Calu3 (cell line): ENCODE measurements at places on chromosomes 1 and 21.
A peak's percentile ranks its signal among the peaks of the same experiment; 100 is the strongest.

DNA sequence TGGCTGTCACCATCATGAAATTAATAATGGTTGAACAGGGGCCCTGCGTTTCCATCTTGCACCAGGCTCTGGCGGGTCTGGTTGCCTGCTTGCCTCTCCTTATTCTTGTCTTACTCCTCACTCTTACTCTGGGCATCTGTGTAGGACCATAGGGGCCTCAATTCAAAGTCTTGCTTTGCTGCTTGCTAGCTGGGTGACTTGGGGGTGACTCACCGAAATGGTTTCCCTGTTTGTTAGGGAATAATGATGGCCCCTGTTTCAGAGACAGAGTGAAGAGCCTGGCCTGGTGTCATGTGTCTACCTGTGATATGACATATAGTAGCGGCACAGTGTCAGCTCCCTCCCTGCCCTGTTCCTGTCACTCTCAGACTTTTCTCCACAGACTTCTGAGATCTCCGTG is 24.6 kb downstream of the KCNC4 start:
- DNase-seq = no peak

- no peak for DNase-seq
Measured at GRCh38 chr21:15227919-15228318, 163.1 kb upstream of the NRIP1 start.

- DNase-seq = no peak
Measured at GRCh38 chr1:8629241-8630091, 188.0 kb downstream of the RERE start.

DNA sequence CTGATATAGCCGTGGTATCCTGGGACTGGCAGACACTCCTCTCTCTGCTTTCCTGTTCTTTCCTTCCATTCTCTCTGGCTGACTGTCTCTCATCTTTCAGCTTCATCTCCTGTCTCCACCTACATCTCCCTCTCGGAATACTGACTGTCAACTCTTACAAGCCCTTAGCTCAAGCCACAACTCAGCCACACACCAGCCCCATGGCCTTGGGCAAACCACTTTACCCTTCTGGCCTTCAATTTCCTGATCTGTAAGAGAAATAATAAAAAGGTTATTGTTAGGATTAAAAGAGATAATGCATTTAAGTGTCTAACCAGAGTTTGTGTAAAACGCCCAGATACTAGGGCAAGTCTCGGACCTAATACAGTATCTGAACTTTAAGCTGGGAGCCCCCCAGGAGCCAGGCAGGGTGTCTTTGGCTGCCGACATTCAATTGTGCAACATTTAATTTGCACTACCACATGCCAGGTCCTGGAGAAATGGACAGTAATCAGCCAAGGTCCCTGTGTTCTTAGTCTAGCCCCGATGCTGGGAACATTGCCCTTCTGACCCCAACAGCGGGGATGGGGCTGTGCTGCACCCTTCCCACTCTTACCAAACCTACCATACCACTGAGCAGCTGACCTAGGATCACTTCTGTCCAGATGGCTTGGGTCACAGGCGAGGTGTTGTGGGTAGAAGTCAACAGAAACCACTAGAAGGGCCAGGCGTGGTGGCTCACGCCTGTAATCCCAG is 5.1 kb downstream of the ECHDC2 start:
- DNase-seq = no peak

DNA sequence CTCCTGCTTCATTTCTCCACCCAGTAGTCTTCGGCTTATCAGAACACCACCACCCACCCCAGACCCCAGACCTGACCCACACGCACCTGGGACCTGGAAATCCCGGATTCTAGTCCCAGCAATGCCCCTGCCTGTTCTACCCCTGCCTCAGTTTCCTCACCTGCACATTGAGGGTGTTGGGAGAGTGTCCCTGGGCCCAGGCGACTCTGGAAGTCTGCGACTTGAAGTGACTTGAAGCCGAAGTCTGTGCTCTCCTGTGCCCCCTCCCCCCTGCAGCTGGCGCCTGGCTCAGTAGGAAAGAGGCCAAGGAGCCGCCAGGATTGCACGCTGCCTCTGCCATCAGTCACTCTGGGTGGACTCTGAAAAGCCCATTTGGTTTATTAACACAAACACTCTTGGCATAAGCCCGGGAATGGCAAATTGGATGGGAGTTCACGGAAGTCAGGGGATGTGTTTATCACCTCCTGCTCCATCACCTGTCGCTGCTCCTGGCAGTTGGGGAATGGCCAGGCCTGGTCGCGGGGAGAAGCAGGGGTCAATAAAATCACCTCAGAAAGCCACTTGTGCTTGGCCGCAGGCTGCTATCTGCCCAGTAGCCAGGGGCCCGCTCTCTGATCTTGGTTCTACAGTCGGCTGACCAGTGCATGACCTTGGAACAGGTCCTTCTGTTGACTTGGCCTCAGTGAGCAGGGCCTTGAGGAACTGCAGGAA is 132.7 kb downstream of the ACTL8 start:
- DNase-seq = no peak

- DNase-seq = peak; percentile 65
Measured at GRCh38 chr1:185565302-185565701, 168.9 kb upstream of the HMCN1 start.

DNA sequence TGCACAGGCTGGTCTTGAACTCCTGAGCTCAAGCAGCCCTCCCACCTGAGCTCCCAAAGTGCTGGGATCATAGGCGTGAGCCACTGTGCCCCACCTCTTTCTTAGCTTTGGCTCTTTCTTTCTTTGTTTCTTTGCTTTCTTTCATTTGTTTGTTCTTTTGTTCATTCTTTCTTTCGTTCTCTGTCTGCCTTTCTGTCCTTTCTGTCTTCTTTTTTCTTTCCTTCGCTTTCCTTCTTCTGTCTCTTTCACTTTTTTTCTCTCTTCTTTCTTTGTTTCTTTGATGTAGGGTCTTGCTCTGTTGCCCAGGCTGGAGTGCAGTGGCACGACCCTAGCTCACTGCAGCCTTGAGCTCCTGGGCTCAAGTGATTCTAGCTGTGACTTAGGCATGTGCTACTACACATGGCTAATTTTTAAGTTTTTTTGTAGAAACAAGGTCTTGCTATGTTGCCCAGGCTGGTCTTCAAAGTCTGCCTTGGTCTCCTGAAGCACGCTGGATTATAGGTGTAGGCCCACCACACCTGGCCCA is 18.9 kb downstream of the SOX13 start:
- no peak for DNase-seq

DNA sequence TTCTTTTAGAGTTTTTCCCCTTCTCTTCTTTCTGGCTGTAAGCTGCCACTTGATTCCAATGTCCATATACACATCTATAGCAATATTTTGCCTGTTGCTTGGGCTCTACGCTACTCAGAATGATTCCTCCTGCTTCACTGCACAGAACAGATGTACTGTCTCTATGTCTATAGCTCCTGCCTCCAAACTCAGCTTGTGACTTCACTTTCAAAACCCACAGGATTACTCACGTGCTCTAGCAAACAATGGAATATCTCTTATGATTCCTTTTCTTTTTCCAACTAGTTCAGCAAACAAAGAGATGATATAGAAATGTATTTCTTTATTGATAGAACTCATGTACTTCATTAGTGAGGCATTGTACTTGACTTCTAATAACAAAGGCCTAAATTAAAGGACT is 80.5 kb upstream of the SOX13 start:
- no peak for DNase-seq

- DNase-seq = no peak
Measured at GRCh38 chr1:91727763-91728162, 158.2 kb downstream of the TGFBR3 start.

GRCh38 chr1:79617777-79618176 is 611.2 kb upstream of the ADGRL4 start:
- no peak for DNase-seq

GRCh38 chr1:203069030-203069747 is 16.6 kb downstream of the MYOG start:
- no peak for DNase-seq

DNA sequence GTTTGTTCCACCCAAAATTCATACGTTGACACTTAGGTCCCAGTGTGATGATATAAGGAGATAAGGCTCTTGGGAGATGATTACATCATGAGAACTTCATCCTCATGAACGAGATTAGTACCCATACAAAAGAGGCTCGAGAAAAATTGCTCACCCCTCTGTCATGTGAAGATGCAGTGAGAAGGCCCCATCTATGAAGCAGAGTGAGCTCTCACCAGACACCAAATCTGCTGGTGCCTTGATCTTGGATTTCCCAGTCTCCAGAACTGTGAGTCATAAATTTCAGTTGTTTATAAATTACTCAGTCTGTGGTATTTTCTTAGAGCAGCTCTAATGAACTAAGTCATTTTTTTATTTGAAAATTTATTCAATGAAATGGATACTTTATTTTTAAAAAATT is 42.6 kb upstream of the USP25 start:
- no peak for DNase-seq
